ENCODE measurements at places on chromosomes 1 and 21.

DNA sequence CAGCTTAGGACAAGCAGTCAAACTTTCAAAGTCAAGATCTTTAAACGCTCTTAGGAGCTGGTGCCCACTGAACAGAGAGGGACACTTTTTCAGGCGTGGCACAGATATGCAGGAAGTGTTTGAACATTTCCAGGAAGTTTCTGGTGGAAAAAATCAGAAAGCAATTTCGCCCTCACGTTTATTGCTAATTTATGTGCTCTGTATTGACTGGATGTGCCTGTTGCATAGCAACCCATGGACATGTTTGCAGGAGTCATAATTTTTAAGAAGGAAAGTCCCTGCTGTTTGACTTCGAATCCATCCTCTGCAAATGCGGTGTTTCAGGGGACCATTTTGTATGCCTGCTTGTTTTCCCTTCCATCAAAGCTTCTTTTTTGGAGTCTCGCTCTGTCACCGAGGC is 239.9 kb upstream of the IRF2BP2 start:
- no peak for DNase-seq

DNA sequence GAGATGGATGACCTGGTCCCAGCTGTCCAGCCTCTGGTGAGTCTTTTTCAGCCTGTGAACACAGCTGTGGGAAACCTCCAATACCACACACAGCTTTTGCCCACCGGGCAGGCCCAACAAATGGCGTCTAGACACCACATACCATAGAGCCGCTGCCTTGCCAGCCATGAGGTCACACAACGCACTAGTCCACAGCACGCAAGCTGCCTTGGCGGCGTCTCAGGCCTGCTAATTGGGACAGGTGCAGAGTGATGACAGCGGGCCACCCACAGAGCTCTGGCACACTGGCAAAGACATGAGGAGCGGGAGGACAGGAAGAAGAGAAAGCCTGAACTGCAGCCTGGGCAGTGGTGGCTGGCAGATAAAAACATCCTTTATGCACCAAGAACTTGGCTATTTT is 125.5 kb downstream of the ADAMTS1 start:
- DNase-seq = no peak

GRCh38 chr1:175842550-175842949 is 99.2 kb upstream of the TNR start:
- no peak for DNase-seq

GRCh38 chr1:162136760-162137159 is 67.3 kb downstream of the NOS1AP start:
- no peak for DNase-seq

DNA sequence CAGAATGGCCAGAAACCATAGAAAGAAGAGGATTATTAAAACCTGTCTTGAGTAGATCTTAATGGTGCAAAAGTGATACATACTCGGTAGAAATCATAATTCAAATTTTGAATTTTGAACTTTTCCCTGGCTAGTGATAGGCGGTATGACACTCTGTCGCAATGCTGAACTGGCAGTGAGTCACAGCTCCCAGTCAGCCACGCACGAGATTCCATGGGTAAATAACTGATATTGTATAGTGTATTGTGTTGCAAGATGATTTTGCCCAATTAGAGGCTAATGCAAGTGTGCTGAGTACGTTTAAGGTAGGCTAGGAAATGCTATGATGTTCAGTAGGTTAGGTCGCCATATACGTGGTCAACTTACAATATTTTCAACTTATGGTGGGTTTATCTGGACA is 207.0 kb downstream of the SIPA1L2 start:
- DNase-seq = no peak

GRCh38 chr21:26820509-26820908 is 24.7 kb downstream of the ADAMTS1 start:
- no peak for DNase-seq

DNA sequence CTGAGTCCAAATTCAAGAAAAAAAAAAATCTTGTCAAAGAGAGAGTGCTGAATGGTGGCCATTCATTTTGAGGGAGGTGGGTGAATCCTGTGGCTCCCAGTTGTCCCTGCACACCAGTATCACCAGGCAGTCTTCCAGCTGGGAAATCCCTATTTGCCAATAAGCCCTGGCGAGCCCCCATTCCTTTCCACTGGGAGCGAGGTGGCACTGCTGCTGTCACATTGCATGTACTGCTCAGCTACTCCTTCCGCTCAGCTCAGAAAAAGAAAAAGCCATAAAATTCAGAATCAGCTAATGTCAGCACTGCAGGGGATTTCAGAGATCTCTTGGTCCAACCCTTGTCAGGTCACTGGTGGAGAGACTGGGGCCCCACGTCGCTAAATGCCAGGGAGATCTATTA is 298.5 kb downstream of the OMA1 start:
- no peak for DNase-seq

GRCh38 chr1:3702528-3702927 is 49.7 kb upstream of the CCDC27 start:
- DNase-seq = no peak

GRCh38 chr1:51901151-51901550 is 22.6 kb upstream of the NRDC start:
- no peak for DNase-seq

DNA sequence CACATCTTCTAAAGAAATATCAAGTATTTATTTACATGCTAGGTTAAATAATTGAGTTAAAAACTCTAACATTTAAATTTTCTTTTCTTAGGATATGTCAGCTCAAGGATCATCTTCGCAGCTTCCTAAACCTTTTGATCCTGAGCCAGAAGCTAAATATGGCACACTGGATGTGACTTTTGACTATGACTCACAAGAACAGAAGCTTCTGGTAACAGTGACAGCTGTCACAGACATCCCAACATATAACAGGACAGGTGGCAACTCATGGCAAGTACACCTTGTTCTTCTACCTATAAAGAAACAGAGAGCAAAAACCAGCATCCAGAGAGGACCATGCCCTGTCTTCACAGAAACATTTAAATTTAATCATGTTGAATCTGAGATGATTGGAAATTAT is 132.7 kb upstream of the SERTAD4 start:
- DNase-seq = no peak

GRCh38 chr1:153532769-153533599 is 2.8 kb downstream of the S100A6 start:
- DNase-seq = peak; percentile 39

GRCh38 chr1:228097333-228098081 is 5.6 kb downstream of the C1orf35 start:
- no peak for DNase-seq

GRCh38 chr21:32392299-32392879 is 423 bp downstream of the URB1 start:
- DNase-seq = no peak

DNA sequence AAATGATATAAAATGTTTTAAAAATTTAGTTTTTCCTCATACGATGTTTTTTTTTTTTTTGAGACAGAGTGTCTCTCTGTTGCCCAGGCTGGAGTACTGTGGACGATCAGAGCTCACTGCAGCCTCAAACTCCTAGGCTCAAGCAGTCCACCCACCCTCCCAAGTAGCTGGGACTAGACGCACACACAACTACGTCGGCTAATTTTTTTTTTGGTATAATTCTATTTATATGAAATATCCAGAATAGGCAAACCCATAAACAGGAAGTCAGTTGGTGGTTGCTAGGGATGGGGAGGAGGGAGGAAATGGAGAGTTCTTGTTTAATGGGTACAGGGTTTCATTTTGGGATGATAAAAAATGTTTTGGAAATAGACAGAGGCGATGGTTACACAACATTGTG is 56.5 kb downstream of the WARS2 start:
- DNase-seq = no peak

- no peak for DNase-seq
Measured at GRCh38 chr1:199862047-199862446, 165.5 kb upstream of the NR5A2 start.

DNA sequence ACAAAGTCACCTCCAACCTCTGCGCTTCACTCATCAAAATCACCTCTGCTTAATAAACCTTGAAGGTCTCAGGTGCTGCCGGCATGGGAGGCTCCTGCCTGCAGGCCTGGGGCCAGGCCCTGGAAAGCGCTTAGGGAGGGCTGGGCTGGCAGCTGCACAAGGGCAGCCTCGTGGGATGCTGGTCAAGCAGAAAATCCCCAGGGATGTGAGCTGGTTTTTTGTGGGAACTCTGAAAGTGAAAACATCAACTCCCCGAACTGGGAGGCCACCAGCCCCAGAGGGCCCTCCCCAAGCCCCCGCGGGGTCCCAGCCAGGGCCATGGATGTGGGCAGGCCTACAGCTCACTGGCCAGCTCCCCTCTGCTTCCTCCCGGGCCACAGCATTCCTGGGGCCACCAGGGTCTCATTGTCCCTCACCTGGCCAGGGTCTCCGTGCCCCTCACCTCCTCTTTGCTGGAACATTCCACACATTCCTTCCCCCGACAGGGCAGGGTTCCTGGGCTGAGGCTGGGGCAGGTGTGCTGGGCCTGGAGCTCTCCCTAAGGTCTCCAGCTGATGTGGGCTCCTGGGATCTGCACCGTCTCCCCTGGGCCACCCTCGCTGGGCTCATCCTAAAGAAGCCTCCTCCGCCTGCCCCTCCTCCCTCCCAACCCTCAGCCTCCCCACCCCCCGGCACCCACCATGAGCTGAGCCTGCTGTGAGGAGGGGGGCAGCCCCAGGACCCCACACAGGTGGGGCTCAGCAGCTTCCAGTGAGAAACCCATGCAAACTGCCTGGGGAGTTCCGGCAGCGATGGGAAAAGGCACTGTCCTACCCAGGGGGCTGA is 36.0 kb upstream of the POFUT2 start:
- DNase-seq = no peak

DNA sequence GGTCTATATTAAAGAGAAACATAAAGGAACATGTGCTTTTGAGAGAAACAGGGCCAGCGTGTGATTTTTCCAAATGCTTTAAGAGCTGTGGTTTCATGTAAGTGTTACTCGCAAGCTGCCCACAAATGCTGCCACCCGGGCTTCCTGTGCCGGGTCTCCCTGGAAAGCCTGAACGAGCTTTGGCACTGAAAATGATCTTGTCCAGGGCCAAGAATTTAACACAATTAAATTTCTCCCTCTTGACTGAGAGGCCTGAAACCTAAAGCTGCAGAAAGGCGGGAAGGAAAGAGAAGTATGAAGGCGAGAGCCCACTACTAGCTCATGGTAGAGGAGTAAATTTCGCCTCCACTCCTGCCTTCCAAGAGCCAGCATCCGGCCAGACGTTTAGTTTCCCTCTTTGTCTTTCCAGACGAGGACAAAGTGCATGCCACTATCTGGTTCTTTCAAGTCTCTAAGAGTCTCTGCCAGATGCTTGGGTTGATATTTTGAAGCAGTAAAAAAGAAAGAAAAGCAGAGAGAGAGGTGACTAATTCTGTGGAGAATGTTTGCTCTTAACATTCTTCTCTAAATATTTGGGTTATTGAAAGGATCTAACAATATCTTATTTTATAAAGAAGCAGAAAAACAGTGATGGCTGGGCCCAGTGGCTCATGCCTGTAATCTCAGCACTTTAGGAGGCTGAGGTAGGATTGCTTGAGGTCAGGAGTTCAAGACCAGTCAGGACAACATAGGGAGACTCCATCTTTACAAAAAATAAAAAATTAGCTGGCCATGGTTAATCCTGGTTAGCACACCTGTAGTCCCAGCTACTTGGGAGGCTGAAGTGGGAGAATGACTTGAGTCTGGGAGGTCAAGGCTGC is 100.0 kb upstream of the HNRNPU start:
- DNase-seq = no peak

- DNase-seq = no peak
Measured at GRCh38 chr1:5493275-5493674, 498.9 kb downstream of the NPHP4 start.

DNA sequence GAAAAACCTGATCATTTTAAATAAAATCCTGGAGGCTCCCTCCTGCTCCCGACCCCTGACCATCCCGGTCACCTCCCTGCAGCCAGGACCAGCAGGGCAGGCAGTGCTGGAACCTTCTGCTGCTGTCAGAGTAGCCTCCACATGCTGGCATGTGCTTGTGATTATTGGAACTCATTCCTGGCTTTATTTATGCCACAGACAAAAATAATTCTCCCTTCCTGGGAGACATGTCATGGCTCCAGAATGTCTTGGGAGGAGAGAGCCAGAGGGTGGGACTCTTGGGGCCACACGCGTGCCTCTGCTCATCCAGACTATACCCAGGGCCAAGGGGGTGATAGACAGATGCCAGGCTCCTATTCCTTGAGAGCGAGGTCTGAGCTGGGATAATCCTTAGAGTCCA is 183.6 kb upstream of the RAB4A start:
- no peak for DNase-seq

DNA sequence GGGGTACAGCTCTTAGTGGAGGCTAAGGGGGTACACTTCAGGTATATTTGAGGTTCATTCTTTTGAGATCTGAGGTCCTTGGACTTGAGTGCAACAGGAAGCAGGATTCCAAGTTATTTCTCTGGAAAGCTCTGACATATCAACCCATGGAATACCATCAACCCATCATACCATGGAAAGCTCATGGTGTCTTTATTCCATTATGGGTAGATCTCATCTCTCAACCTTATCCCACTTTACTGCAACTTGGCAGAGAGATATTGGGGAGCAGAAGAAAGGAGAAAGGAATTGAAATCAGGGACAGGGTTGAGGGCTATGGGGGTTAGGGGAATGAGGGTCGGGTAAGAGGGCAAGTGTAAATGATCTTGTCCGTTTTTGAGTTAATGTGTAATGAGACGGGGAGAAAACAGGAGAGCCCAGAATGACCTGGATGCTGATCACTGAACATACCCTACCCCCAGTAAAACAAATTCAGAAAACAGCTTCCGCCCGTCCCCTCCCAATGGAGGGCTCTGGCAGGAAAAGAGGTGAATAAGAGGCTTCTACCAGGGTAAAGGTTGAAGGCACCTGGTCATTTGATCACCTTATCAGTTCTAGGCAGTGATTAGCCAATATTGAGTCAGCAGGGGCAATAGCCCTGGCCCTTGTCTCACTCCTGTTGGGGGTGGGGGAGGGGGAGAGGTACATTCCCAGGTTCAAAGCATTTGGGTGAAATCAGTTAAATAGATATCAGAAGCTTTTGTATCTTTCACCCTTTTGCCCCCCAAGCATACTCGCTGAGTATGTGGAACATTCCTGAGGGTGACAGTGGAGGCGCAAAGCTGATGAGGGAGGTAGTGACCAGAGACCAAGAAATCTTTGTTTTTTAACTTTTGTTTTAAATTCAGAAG is 622 bp upstream of the APOA2 start:
- DNase-seq = no peak

- DNase-seq = no peak
Measured at GRCh38 chr1:179251675-179252074, 22.2 kb upstream of the ABL2 start.

GRCh38 chr1:85554630-85555327 is 25.8 kb upstream of the CCN1 start:
- DNase-seq = no peak

All from NCI-H1417 treated with DMSO at 0.1 percent for 48 hours (cell line).